Activated CD8-positive, alpha-beta memory T cell treated with anti-CD3 and anti-CD28 coated beads for 1 hour (primary cell): ENCODE measurements at places on chromosomes 7 and 10.
A peak's percentile ranks its signal among the peaks of the same experiment; 100 is the strongest.

DNA sequence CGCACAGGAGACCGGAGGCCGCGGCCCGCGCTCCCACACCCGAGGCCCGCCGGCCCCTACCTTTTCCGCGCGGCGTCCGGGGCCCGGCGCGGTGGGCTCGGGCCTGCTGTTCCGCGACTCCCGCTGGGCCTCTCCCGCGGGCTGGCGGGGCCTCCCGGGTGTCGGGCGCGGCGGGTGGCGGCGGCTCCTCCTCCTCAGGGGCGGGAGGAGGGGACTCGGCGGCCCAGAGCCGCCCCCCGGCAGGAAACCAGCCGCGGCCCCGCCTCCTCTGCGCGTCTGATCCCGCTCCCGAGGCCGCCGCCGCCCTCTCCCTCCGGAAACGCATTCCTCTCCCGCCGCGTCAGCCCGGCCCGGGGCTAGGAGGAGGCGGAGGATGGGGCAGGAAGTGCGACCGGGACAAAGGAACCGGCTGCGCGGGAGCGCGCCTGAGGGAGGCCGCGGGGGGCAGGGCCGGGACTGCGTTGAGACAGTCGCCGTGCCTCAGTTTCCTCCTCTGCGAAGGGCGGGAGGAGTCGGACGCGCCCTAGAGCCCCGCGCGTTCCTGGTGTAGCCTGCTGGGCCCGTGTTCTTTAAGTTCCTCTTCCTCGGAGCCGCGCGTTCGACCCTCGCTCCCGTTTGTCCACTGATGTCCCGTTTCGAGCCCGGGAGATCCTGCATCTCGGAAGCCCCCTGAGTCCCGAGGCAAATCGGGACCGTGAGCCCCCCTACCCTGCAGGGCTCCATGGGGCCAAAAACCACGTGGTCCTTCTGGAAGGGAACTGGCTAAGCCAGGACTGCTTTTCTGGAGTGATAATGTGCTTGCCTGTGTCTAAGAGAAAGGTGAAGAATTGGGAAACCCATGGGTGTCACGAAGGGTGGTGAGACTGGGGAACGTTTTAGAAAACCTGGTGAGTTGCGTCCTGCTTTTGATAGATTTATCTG is at the start of gene ITGB1:
Gene ITGB1 (minus strand): TSS at position 146 of the 921 bp plus-strand sequence. CDS start 22,672 bp downstream, outside the sequence.
- no peak for DNase-seq

DNA sequence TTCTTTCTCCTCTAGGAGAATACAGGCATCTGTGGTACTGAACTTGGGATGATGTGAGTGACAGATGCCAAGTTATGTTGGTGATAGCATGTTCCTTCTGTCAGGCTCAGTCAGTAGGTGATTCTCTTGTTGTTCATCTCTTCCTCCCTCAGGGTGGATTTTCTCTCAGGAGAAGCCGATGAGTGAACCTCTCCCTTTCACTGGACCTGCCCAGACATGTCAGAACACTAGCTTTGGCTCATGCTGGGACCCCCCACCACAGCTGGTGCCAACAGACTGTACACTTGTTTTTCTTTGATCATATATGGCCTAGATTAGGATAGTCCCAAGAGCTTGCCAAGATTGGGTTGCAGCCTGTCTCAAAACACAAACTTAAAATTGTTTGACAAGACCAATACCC is 129.4 kb downstream of the BMPER start:
- no peak for DNase-seq

- no peak for DNase-seq
Measured at GRCh38 chr10:29748109-29748650, 113.4 kb upstream of the SVIL start.

GRCh38 chr7:55350281-55350680 is 14.9 kb upstream of the LANCL2 start:
- DNase-seq: no peak

GRCh38 chr7:10225275-10225674 is 748.4 kb upstream of the PHF14 start:
- no peak for DNase-seq

DNA sequence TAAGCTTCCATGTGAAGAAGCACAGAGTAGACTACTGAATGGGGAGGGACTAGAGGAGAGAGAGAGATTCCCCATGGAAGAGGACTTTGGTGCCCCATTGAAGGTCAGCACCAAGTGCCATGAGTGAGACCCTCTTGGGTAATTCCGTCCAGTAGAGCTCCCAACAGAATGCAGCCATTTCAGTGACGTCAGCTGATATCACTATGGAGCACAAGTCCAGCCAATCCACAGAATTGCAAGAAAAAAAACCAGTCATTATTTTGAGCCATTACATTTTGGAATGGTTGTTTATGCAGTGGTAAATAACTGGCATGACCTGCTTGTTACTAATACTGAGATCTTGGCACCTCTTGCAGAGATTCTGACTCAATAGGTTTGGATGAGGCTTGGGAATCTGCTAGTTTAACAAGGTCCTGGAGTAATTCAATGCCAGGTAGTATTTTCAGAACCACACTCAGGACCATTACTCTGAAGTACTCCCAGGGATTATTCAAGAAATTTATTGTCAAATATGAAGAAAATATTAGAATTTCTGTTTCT is 52.6 kb upstream of the SP8 start:
- DNase-seq: no peak

GRCh38 chr10:122931088-122931906 is 20.9 kb downstream of the FAM24A start:
- no peak for DNase-seq

DNA sequence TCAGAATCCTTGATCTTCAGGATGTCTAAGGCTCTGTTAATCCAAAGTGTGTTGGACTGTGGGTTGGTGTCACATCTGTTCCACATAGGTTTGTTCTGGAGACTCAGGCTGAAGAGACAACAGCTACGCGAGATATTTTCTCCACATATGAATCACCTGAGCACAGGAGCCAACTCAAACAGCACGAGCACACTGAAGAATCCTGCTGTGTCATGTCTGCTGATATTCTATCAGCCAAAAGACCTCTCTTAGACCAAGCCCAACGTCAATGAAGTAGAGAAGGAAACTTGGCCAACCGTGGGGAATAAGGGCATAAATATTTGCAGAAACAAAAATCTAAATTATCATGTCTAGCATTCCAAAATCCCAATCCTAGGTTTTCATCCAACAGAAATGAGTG is 2.7 kb upstream of the TASOR2 start:
- no peak for DNase-seq

DNA sequence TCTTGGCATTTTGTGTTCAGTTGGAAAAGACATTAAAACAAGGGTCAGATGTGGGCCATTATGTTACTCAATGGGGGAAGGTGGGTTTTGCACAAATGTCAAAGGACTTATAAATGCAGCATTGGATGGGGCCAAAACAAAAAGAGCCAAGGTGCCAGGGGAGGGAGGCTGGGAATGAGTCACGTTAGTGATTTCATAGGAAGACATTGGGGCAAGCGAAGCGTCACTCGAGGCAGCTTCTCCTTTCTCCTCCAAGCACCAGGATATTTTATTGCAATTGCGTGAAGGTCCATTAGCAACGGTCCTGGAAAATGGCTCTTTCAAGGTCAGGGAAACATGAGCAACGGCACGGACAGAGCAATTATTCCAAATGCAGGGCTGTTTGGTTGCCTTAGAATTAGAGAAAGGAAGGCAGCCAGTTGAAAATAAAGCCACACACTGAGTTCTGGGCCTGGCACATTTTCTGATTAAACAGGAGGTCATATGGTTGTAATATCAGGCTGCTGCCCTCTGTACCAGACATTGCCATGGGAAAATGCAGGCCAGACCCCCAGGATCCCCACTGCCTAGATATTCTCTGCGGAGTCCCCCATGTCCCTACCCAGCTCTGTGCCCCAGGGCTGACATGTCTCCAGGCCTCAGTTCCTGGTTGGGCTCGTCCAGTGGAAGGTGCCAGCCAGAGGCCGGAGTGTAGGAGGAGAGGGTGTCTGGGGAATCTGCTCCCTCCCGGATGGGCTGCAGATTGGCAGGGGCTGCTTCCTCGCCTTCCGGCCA is 63.3 kb upstream of the NANOS1 start:
- DNase-seq: no peak

DNA sequence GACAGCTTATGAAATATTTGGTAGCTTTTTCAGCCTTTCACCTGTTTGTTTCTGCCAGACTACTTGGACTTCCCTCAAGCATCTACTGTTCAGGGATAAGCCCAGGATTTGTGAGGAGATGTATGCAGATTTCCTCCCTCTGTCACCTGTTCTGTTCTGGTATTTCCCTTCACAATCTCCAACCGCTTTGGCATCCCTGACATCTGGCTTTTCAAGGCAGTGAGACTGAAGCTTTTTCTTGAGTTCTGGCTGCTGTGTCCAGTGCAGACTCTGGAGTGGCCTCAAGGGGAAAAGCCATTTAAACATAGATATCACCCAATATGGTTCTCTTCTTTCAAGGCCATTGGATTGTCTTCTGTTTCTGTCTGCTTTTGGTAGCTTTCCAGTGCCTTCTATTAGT is 369.7 kb downstream of the LRMDA start:
- no peak for DNase-seq

GRCh38 chr7:6279341-6279740 is 6.9 kb upstream of the CYTH3 start:
- DNase-seq: no peak

- peak; percentile 20 for DNase-seq
Measured at GRCh38 chr7:44884621-44885393, 523 bp downstream of the PURB start.

- DNase-seq: no peak
Measured at GRCh38 chr7:28272461-28272877, 91.9 kb upstream of the JAZF1 start.

GRCh38 chr10:13234172-13234571 is at the start of gene UCMA:
UCMA (minus strand) TSS chr10:13234374; CDS start chr10:13234258, 116 bp downstream.
- no peak for DNase-seq

DNA sequence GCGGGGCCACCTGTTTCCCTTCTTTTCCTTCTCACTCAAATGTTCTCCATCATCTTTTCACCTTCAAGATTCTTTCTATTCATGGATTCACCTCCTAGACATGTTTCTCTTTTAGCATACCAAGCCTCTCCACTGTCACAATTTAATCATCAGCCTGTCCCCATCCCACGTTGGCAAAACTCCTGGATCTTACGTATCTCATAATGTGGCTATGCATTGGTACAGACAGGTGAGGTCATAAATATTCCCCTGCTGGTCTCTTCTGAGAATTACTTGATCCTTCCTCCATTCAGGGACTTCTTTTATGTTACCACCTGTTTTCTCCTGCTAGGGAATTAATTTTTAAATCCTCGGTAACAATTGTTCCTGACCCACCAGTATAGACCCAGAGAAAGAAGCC is 262.6 kb upstream of the NEBL start:
- no peak for DNase-seq

DNA sequence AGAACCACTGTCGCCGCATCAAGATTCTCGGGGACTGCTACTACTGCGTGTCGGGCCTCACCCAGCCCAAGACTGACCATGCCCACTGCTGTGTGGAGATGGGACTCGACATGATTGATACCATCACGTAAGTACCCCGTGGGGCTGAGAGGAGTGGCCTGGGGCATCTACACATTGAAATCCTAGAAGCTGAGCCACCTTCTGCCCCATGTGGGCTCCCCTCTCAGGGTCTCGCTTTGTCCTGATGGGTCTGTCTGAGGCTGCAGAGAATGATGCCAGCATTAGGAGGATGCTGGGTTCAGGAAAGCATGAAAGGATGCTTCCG is 74.5 kb downstream of the ADCY1 start:
- DNase-seq: no peak

DNA sequence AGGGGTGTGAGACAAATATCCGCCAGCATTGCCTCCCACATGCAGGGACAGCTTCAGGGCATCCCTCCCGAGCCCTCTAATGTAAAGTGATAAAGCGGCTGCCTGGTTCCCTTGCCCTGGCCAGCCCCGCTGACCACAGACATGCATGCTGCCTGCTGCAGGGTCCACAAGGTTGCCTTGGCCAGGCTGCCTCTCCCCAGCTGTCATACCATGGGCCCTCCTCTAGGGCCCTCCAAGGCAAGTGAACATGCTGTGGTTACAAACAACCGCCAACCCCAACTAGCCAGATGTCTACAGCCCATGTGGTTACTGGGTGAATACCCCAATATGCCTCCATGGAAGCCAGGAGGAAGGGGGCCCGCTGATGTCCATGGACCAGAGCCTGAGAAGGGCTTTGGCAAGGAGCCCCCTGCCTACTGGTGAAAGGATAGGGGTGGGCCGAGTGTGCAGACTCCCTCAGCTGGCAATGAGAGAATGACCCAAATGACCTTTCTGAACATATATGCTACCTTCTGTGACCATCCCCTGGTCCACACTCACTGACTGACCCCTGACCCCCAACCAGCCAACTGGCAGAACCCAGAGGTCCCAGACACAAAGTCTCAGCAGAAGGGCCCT is 37.4 kb downstream of the GRID1 start:
- DNase-seq: no peak
